ENCODE measurements at places on chromosomes 1 and 21. TPM values are rescaled to one million over a fixed set of nuclear protein-coding genes. Genes with fewer than 3 reads are reported as not detected.

Gene KIAA1614
- total RNA-seq: 0.18 TPM

Gene EXO5
- total RNA-seq: 8.7 TPM

Gene DLGAP3
- total RNA-seq: 0.83 TPM

- H3K4me1 ChIP-seq: no peaks in the 10 kb centered on the region
- no peak overlapping the region for H3K27ac ChIP-seq
- no peaks in the 10 kb centered on the region for H3K36me3 ChIP-seq
- DNase-seq: no peak
- H3K4me3 ChIP-seq: no peak overlapping the region
Measured at GRCh38 chr21:30211071-30211470, 4.8 kb downstream of the CLDN8 start.

DNA sequence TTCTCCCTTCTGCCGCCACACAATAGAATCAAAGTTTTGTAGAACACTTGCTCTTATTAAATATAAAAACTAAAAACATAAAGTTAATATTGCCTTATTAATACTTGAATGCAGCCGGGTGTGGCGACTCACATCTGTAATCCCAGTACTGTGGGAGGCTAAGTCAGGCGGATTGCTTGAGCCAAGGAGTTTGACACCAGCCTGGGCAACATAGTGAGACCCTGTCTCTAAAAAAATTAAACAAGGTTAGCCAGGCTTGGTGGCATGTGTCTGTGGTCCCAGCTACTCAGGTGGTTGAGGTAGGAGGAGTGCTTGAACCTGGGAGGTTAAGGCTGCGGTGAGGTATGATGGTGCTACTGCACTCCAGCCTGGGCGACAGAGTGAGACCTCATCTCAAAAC lies 13.2 kb upstream of the HHAT start:
- H3K4me3 ChIP-seq: no peak overlapping the region
- no peaks in the 10 kb centered on the region for H3K36me3 ChIP-seq
- no peak for DNase-seq
- peaks cover 4% of the 10 kb centered on the region for H3K4me1 ChIP-seq
- H3K27ac ChIP-seq: no peak overlapping the region

DNA sequence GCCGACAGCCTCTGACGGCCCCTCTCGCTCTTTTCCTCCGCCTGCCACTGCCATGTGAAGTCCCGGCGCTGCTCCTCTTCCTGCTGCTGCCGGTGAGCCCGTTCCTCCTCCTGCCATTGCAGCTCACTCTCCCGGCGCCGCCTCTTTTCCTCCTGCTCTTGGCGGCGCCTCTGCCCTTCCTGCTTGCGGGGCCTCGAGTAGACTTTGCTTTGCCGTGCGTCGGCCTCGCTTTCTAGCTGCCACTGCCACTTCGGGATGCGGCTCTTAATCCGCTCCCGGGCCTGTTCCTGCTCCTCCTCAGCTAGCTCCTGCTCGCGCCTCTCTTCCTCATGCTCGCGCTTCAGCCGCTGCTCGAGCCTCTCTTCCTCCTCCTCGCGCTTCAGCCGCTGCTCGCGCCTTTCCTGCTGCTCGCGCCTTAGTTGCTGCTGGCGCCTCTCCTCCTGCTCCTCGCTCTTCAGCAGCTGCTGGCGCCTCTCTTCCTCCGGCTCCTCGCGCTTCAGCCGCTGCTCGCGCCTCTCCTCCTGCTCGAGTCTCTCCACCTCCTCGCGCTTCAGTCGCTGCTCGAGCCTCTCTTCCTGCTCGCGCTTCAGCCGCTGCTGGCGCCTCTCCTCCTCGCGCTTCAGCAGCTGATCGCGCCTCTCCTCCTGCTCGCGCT lies 4.3 kb downstream of the TCHH start:
- no peak overlapping the region for H3K4me3 ChIP-seq
- H3K27me3 ChIP-seq: peaks cover 19% of the 10 kb centered on the region
- peaks cover 4% of the 10 kb centered on the region for H3K4me1 ChIP-seq
- H3K27ac ChIP-seq: no peak overlapping the region
- peak; percentile 43 for DNase-seq

DNA sequence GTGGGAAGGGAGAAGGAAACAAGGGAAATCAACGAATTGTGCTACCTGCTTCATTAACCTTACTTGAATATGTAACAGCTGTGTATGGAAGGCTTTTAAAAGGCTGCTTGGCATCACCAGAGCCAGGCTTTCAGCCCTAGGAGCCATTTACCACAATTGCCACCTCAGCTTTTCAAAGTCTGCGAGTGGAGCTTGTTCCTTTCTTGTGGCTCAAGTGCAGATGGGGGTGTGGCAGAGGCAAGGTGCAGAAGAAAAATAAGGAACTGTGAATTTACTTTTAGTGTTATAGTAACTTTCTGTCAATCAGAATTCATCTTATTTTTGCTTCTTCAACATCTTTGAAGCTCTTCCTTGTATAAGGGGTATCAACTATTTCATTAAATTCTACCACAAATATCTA lies 17.6 kb downstream of the CLCA2 start:
- no peaks in the 10 kb centered on the region for H3K36me3 ChIP-seq
- H3K4me3 ChIP-seq: no peak overlapping the region
- H3K27me3 ChIP-seq: peaks cover 8% of the 10 kb centered on the region
- DNase-seq: peak; percentile 13

DNA sequence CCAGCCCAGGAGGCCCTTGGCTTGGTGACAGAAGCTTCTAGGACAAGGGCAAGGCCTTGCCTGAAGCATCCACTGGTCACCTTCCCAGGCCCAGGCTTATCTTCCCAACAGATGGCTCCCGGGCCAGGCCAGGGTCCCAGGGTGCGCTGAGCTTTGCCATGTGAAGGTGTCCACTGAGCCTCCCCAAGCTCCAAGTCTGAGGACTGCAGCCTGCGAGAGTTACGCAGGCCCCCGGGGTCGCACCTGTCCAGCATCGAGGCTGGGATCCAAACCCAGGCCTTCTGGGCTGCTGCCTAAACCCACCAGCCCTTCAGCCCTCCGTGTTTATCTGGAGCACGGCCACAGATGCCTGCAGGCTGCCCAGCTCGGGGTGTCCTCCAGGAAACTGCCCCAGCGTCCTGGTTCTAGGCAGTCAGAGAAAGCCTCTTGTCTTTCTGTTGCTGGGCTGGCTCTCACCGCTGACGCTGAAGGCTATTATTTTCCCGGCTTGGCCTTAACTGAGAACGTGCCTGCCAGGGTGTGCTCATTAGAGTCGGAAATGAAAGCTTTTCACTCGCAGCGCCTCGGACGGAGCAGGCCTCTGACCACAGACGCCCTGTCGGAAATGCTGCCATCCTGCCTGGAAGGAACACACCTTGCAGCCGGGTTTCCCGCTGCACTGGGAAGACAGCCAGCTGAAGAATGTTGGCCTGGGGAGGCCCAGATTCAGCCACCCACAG lies 71.4 kb downstream of the MEGF6 start:
- H3K4me3 ChIP-seq: no peak overlapping the region
- no peak for DNase-seq
- no peak overlapping the region for H3K27ac ChIP-seq
- peaks cover 3% of the 10 kb centered on the region for H3K4me1 ChIP-seq
- no peaks in the 10 kb centered on the region for H3K36me3 ChIP-seq
- H3K27me3 ChIP-seq: no peaks in the 10 kb centered on the region

DNA sequence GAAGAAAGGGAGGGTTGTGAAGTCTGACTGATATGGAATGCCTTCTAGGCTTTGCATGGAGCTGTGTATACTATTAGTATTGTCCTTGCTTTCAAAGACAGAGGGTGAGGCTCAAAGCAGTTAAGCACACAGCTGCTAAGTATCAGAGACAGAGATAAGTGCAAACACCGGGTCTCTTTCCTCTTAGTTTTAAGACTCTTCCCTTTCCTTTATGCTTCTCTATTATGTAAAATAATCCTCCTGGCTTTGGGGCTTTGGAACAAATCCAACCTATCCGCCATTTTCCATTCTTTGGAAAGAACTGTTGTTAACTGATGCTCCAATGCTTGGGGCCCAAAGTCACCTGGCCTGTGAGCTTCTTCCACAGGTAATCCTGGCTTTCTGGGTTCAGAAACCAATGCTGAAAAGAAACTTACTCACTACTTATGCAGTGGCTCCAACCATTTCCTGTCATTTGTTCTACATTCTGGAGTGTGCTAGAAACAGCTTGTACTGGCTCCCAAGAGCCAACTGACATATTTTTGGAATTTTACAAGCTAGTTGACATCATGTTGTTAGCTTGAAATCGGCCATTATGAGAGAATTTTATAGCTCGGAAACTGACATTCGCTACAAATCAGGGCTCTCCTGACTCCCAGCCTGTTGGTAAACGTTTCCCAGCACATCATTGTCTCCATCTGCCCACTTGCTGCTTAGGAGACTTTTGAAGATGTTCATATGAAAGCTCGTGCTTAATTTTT lies 67.5 kb downstream of the DNTTIP2 start:
- no peak overlapping the region for H3K4me3 ChIP-seq
- H3K27me3 ChIP-seq: no peaks in the 10 kb centered on the region
- no peak overlapping the region for H3K27ac ChIP-seq
- no peaks in the 10 kb centered on the region for H3K4me1 ChIP-seq

- no peak overlapping the region for H3K4me3 ChIP-seq
- H3K27ac ChIP-seq: no peak overlapping the region
- H3K27me3 ChIP-seq: no peaks in the 10 kb centered on the region
- DNase-seq: no peak
Measured at GRCh38 chr1:56204206-56204605, 375.2 kb downstream of the PLPP3 start.

- peak; percentile 65 for DNase-seq
- H3K4me3 ChIP-seq: no peak within 1 kb of the TSS
- peaks cover 4% of the 10 kb centered on the region for H3K27me3 ChIP-seq
Measured at GRCh38 chr1:27383039-27383605, at the start of gene CD164L2. CD164L2 (minus strand) TSS chr1:27383333; CDS start chr1:27383239, 94 bp downstream.

- DNase-seq: no peak
- H3K4me3 ChIP-seq: peak overlapping the region; percentile 81
- H3K36me3 ChIP-seq: peaks cover 38% of the 10 kb centered on the region
- H3K27ac ChIP-seq: peak overlapping the region; percentile 91
Measured at GRCh38 chr1:28517649-28517999, 11.8 kb downstream of the RCC1 start.

Data from activated CD8-positive, alpha-beta T cell treated with anti-CD3 and anti-CD28 coated beads for 36 hours (primary cell).